ENCODE measurements at places on chromosomes 1 and 21.

- DNase-seq, result no peak
Measured at GRCh38 chr1:5611431-5611830, 380.8 kb downstream of the NPHP4 start.

GRCh38 chr1:68448365-68448764 lies 1.4 kb downstream of the RPE65 start:
- no peak for DNase-seq

DNA sequence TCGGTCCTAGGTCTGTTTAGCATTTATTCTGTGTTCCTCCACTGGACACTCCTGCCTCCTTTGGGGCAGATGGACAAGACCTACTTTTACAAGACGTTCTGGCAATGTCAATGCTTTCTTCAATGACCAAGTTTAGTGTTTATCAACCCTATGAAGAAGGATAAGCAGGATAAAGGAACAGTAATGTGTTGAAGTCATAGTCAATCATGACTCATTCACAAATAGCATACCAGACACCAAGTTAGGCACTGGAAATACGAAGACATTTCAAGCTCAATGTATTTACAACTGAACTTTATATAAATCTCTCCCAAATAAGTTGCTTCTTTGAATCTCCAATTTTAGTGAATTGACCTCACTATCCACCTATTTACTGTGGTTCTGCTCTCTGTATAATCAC lies 4.8 kb upstream of the SLC35D1 start:
- DNase-seq, result no peak

DNA sequence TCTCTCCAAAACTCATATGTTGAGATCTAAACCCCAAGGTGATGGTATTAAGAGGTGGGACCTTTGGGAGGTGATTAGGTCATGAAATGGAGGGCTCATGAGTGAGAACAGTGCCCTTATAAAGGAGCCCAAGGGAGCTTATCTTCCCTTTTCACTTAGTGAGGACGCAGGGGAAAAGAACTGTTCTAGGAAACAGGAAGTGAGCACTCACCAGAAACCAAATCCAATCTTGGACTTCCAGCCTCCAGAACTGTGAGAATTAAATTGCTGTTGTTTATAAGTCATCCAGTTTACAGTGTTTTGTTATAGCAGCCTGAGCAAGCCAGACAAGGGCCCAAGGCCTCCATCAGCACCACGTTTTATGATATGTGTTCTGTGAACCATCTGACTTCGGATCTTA lies 60.3 kb upstream of the LRRC8D start:
- no peak for DNase-seq

GRCh38 chr21:29678626-29679025 lies 261.2 kb downstream of the GRIK1 start:
- DNase-seq, result no peak

DNA sequence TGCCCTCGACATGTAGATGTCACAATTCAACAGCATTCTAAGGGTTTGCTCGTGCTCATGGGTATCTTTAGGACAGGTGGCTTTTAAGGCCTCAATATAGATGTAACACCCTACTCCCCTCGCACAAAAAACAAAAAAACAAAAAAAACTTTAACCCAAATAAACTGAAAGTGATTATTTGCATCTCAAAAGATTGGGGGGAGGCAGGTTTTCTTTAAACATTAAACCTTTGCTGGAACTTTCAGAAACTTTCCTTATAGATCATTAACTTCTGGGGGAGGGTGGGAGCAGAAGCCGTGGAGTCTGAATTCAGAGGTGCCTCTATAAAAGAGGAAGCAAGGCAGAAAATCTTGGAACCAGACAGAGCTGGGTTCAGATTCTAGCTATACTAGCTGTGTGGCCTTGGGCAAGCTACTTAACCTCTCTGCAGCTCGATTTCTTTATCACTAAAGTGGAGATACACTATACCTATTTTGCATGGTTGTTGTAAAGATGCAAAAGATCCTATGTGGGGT lies 3.2 kb upstream of the KIAA1614 start:
- DNase-seq, result no peak

GRCh38 chr1:169109561-169110134 lies 3.2 kb downstream of the ATP1B1 start:
- no peak for DNase-seq

DNA sequence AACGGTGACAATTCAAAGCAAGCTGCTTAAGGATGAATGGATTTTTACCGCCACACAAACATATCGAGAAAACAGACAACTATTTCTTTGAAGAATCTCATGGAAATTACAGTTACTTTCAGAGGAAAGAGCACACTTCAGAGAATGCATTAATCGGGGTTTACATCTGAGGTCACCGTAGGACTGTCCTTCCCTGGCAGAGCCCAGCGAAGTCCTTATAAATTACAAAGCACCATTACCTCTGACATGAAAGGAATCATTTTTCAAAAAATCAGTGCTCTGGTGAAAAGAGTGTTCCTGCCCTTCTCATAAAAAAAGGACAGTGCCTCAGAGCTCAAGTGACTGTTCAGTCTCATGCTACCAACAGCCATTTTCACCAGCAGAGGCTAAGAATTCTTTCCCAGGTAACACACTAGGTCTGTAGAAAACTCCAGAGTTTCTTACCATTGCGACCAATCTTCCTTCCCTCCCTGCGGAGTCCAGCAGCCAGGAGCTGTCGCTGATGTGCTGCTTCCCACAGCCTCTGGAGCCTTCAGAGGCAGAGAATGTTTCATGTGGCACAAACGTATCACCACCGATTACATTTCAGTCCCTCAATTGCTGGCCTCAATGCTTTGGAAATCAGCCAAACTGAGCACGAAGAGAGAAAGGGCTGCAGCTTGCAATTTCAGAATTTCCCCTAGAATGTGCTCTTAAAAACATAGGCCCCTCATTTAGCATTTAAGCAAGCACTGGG lies 75.4 kb downstream of the PLD5 start:
- no peak for DNase-seq

GRCh38 chr1:180899262-180899661 lies 13.4 kb upstream of the KIAA1614 start:
- DNase-seq, result no peak

Data from immature natural killer cell (primary cell).